ENCODE measurements at places on chromosomes 5 and 9.

DNA sequence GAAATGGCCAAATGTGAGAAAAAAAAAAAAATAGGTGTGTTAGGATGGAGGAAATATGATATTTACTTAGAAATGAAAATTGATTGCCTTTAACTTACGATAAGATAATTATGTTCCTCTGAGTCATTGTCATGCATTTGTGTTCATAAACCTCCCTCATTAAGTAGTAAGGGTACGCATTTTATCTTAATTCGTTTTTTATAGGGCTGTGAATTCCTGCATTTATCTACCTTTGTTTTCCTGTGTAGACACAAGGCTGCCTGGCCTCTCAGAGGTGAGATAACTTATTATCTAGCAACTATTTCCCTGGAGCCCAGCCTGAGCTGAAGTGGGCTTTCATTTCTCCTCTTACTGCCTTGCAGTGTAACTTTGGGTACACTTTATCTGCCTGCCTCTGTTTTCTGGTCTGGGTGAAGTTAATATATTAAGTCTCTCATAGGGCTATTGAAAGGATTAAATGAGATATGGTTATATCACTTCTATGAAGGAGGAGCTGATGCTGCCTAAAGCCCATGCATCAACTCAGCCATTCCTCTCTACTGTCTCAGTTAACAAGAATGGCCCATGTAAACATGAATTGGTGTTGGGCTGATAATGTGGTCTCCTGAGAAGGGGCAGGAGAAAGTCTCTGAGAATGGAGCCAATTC, 103.8 kb upstream of the KLF4 start:
- DNase-seq, result no peak

DNA sequence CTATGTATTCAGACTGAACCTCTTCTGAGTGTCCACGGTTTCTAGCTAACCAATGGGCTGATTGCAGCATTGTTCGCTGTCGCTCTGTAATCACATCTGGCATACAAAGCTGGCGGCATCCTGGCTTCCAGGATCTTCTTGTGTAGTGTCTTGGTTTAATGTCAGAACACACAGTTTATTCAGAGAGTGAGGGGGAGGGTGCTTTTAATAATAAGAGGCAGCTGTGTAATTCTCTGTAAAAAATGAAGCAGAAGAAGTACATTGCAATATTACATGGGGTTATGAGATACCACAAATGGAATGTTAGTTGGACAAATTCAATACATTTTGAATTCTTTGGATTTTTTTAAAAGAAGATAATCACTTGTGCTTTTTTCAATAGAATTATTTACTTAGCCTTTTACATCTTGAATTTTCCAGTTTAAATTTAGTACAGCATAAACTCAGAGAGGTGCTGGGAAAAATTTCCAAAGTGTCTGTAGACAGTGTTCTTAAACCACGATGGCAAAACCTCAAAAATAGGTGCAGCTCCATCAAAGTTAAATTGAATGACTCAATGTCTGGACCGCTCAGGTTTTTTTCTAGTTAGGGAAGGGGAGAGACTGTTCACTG, 206.0 kb downstream of the PCSK1 start:
- DNase-seq, result peak; percentile 51

DNA sequence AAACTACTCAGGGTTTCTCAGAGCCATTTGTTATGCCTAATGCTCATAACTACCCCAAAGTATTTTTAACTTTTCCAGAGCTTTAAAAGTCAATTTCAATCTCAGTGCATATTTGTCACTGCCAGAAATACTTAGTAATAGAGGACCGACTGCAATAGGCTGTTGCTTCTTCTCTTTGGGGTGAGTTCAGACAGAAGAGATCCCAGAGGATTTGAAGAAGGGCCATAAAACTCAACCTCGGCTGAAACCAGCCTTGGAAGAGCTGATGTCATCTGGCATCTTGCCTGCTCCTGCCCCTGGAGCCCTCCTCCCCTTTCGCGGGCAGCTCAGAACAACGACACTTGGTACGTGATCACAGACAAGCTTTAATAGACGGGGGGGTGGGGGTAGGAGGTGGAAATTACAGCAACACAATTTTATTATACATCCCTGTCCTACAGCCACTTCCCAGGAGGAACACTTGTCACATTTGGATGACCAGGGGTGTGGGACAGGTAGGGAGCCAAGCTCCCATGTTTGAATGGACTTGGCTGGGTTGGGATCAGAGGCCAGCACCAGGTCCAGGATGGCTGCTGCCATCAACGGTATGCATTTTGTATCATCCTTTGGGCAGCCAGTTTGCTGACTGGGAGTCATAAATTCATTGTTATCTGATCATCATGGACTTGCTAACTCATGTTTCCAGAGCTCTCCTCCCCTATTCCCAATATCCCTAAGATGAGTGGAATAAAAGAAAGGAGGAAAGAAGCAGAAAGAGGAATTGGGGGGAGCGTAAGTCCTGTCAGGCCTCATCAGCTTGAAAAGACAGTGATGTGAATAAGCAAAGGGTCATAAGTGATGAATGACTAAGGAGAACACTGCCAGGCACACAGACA, 186.6 kb upstream of the PANK3 start:
- no peak for DNase-seq

- no peak for DNase-seq
Measured at GRCh38 chr5:74665273-74665672, 19.8 kb upstream of the HEXB start.

- DNase-seq, result no peak
Measured at GRCh38 chr5:446066-446882, 3.3 kb downstream of the EXOC3 start.

DNA sequence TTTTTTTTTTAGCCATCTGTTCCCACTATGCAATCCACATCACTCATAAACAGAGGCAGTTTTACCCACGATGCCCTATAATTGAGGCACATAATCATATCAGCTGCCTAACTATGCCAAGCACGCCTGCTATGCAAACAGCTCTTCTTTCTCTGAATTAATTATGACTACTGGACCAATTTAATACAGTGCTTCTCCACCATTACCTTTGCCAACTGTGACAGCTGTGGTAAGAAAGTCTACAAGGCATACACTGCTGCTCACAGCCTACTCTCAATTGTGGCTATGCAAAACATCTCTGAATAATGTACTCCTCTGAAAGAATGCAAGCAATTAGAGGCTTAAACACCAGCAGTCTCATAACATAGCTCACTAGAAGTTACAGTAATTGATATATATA, 97.1 kb downstream of the DTWD2 start:
- no peak for DNase-seq

DNA sequence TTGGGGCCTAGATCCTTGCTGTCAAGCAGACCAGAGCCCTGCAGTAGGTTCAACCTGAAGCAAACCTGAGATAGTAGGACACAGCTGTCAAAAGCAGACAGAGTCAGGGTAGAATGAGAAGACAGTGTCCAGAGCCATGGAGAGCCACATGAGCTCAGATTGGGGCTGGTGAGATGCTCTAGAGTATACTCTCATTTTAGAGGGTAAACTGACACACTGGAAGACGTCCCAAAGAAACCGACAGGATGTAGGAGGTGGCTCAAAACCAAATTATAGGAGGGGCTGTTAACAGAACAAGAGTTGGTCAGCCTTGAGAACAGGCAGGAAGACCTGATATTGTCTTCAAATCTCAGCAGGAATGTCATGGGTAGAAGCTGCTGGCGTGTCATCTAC, 11.5 kb downstream of the CCDC69 start:
- DNase-seq, result no peak

DNA sequence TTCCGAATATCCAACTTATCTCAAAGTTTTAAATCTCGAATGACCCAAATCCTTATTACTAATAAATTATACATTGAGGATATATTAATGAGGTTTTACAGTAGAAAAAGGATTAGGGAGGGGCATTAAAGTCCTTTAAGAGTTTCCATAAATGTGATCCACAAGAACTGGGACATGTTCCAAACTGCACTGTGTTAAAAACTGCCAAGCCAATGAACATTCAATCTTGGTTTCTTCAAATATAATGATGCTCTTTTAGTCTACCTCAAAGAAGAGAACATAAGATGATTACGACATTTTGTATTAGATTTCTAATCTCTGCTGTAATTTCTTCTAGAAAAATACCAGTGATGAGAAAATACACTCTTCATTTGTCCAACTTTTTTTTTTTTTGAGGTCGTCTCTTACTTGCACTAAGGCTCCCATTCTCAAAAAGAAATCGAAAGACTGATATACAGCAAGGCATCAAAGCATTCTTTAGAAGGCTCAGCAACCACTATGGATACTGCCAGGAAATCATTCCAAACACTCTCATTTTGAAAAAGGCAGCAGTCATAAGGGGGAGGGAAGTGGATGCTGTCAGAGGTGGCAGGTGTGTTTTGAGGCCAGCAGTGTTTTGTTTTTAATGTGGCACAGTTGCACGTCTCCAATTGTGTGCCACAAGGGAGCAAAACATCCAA, 1.7 kb downstream of the PTAR1 start:
- DNase-seq, result no peak

DNA sequence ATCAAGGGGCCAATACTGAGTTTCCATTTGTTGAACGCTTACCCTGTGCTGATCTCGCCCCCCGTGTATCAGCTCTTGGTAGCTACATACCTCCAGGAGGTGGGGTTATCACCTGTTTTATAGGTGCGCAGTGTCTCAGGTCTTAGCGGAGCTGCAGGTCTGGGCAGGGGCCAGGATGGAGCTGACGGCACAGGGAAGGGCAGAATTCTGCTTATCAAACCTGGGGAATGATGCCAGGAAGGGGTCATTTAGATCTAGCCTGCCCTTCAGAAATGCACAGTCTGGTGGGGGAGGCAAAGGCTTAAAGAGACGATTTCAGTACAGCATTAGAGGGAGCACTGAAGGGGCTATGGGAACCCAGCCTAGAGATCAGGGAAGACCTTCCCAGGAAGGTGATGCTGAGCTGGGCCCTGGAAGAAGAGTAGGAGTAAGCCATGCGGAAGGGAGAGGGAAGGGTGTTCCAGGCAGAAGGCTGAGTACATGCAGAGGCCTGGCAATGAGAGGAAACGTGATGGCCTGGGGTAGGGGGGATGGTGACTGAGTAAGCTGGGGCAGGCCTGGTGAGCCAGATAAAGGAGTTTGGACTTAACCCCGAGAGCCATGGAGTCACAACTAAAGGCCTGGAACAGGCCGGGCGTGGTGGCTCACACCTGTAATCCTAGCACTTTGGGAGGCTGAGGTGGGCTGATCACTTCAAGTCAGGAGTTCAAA, 31.5 kb downstream of the OLFML2A start:
- DNase-seq, result no peak

GRCh38 chr5:128665747-128666355, 127.8 kb upstream of the FBN2 start:
- no peak for DNase-seq

- DNase-seq, result no peak
Measured at GRCh38 chr9:123150708-123151503, 117.4 kb downstream of the GPR21 start.

DNA sequence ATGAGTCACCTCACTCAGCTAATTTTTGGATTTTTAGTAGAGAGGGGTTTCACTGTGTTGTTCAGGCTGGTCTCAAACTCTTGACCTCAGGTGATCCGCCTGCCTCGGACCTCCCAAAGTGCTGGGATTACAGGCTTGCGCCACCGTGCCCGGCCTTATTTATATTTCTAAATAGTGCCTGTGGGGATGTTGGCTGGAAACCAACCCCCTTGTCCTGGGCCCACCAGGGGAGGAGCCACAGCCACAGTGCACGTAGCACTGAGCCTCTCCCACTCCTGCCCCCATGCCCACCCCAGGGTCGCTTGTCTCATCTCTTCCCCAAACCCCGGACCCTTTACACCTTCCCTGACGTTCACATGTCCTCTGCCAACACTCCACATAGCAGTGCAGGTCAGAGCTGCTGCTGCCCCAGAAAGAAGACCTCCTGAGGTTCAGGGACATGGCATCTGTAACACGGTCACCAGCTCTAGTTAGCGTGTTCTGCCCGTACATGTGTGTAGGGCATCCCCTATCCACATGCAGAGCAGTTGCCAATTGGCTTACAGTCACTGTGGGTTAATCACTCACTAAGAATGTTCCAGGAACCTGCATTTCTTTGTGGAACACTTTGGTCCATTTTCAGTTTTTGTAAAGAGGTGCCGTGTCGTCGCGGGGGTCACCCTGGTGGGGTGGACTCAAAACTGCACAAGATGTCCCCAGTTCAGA, 10.2 kb upstream of the MRPS2 start:
- DNase-seq, result no peak

GRCh38 chr5:10838038-10838437, 77.0 kb upstream of the DAP start:
- no peak for DNase-seq

DNA sequence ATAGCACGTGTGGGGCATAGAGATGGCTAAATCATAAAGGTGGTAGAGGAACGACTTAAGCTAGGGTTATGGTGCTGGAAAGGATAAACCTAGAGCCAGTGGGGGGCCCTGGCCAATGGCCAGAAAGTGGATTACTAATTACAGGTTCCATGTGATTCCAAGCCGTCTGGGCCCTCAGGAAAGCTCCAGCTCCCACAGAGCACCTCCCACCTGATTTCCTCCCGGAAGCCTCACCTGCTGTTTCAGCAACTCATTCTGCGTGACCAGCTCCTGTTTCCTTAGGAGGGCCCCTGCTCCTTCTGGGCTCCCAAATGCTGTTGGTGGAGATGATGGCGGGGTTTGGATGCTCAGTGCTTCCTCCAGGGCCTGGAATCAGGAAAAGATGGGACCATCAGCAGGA, 16.2 kb downstream of the GPX3 start:
- DNase-seq, result no peak

DNA sequence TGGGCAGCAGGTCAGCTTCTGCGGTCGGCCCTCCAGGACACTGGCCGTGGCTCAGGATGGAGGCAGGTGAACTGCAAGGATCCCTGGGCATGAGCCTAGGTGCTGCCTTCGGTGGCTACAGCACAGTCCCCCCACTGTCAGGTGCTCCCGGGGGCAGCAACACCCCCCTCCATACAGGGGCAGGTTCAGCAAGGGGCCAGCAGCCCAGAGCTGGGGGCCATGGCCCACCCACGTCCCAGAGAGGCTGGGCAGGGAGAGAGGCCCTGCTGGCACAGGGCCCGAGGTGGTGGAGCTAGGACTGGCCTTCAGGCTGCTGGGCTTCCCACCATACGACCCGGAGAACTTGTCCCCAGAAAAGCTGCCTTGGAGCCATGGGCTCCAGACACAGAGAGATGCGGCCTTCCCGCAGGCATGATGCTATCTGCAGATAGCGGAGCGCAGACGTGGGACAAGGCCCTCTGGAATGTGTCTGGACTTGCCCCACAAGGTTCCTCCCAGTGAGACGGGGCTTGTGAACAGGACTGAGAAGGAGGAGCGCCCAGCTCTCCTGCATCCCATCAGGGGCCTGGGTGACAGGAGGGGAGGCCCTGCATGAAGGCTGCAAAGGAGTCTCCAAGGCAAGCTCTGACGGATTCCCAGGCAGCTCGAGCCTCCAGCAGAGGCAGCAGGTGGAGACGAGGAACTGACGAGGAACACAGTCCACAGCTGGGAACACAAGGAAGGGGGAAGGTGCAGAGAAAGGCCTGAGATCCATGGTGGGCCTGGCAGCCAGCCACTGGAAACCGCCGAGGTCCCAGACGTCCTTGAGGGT, 111.1 kb downstream of the VAV2 start:
- DNase-seq, result peak; percentile 86
